ENCODE measurements at places on chromosomes 7 and 10. TPM values are rescaled to one million over a fixed set of nuclear protein-coding genes. Genes with fewer than 3 reads are reported as not detected.

The IL6 gene
- total RNA-seq = not detected

The CLCN1 gene
- total RNA-seq = 0.11 TPM

The SPDYE8 gene
- not detected for total RNA-seq

The POLR2J2 gene
- total RNA-seq = 2.4 TPM

The TMEM176A gene
- 18.2 TPM for total RNA-seq

The ECHDC3 gene
- total RNA-seq = 32.0 TPM

The ADCY1 gene
- total RNA-seq = 22.9 TPM

The FAM25C gene
- not detected for total RNA-seq

The DKK1 gene
- total RNA-seq = 6.0 TPM

The SPDYE1 gene
- total RNA-seq = not detected

DNA sequence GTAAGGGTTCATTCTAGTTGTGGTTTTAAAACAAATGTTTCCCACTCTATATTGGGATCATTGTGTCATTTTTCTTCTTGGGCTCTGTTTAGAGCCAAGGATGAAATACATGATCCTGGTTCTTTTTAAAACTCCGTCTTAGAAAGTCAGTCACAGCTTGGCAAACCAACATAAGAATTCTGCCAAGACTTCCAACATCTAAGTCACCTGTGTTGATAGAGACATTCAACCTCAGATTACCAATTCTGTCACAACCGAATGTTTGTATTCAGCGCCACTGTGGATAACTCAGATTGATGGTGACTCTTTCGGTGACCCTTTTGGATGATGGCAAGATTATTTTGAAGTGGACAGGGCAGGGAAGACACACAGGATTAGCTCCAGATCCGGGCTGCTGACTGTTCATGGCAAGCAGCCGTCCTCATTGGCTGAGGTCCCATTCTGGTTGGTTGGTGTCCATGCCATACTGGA lies 255.4 kb downstream of the ARHGAP21 start:
- no peak overlapping the region for H3K27ac ChIP-seq
- DNase-seq = no peak
- no peaks in the 10 kb centered on the region for H3K27me3 ChIP-seq
- H3K36me3 ChIP-seq = no peaks in the 10 kb centered on the region
- H3K4me3 ChIP-seq = no peak overlapping the region

DNA sequence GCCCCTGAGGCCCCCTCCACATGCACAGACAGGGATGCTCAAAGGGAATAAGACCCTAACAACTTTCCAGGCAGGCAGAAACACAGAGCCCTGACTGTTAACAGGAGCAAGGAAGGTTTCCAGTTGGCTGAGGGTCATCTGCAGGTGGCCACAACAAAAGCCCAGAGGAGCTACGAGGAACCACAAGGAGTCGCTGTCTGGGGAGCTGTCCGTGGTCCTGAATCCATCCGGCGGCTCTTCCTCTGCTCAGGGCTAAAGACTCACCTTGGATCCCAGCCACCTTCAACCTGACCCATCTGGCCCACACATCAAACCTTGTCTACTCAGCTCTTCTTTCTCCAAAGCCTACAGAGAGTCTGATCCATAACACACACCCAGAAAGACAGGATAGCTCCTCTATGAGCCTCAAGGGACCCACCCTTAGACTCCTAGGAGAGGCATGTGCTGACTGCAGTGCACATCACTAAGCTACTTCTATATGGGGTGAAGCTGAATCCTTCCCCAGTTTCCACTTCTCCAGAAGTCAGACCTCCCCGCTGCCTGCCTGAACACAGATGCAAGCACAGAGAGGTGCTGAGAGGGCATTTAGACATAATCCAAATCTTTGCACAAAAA lies 104.0 kb downstream of the SLIT1 start:
- no peaks in the 10 kb centered on the region for H3K4me1 ChIP-seq
- H3K27me3 ChIP-seq = peaks cover 2% of the 10 kb centered on the region

DNA sequence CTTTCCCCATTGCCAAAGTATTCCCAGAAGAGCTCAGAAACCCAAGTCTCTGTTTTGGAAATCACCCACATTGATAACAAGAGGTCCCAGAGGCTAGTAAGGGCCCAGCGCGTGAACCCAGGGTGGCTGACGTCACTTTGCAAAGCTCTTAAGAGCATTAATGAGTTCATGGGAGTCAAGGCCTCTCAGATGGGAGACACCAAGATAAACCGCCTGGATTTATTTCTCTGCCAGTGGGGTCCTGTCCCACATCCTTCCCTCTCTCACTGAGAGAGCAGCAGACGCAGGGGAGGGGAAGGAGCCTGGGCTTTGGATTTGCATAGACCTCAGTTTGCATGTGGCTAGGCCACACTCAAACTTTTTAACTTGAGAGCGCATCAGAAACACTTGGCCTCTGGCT lies 184.8 kb upstream of the PDE1C start:
- H3K4me1 ChIP-seq = no peaks in the 10 kb centered on the region
- H3K27me3 ChIP-seq = no peaks in the 10 kb centered on the region
- H3K4me3 ChIP-seq = no peak overlapping the region
- no peak for DNase-seq
- no peak overlapping the region for H3K27ac ChIP-seq

DNA sequence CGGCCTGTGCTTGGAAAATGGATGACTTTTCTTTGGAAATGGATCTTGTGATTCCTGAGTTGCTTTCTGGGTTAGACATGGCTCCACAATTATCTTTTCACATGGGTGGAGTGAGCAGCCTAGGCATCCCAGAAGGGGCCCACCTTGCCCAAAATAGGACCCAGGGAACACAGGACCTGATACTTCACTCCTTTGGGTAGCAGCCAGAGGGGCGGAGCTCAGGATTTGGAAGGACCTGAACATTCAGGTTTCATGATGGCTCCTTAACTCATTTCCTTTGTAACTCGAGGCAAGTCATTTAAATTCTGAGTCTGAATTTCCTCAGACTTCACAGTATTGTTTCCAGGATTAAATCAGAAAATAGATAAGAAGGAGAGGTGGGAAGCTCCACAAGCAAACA lies 178.3 kb upstream of the ZMIZ1 start:
- H3K4me3 ChIP-seq = no peak overlapping the region
- H3K27ac ChIP-seq = no peak overlapping the region
- no peaks in the 10 kb centered on the region for H3K27me3 ChIP-seq
- H3K4me1 ChIP-seq = peaks cover 6% of the 10 kb centered on the region
- DNase-seq = no peak
- no peaks in the 10 kb centered on the region for H3K36me3 ChIP-seq

GRCh38 chr7:150977382-150978125 lies 567 bp downstream of the KCNH2 start:
- no peaks in the 10 kb centered on the region for H3K27me3 ChIP-seq
- no peak for DNase-seq
- H3K4me1 ChIP-seq = peaks cover 43% of the 10 kb centered on the region

DNA sequence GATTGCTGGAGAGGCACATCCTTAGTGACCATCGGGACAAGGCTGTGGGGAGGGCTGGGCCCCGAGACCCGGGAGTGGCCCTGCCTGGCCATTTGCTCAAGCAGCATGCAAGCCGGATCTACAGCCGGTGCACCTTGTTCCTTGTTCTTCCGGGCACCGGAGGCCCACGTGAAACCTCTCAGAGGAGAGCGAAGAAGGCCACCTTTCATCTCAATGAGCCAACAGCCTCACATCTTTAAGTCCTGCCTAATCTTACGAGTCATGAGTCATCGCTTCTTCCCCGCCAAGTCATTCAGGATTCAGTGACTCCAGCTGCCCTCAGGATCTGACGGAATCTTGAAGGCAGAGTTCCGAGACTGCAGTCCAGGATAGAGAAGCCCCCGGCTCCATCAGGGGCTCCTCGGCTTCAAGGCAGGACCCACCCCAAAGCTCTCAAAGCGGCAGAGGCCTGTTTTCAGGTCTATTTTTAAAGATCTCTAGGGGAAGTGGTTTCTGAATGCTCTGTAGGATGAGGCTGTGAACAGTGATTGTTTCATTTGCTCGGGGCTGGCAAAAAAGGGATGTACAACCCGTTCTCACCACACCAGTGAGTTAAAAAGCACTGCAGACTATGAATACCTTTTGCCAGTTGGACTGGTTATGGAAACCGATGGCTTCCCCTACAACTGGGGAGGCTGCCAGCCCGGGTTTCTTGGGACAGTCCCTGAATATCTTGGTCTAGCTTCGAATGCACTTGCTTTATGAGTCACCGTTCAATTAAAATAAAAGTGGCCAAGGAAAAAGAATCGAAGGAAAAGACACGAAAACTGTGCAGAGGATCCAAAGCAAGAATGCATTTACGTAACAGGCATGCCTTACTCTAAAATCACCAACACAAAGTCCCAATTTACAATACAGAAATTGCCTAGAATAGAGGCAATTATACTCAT lies 57.2 kb upstream of the ECHDC3 start:
- peak overlapping the region; percentile 26 for H3K27ac ChIP-seq
- H3K4me3 ChIP-seq = no peak overlapping the region
- peaks cover 44% of the 10 kb centered on the region for H3K4me1 ChIP-seq
- H3K36me3 ChIP-seq = no peaks in the 10 kb centered on the region

- H3K4me1 ChIP-seq = no peaks in the 10 kb centered on the region
- no peak for DNase-seq
- no peak overlapping the region for H3K27ac ChIP-seq
- H3K4me3 ChIP-seq = no peak overlapping the region
- H3K36me3 ChIP-seq = no peaks in the 10 kb centered on the region
Measured at GRCh38 chr7:144819566-144819965, 16.3 kb downstream of the TPK1 start.

GRCh38 chr7:27462575-27463270 lies 200.0 kb downstream of the HIBADH start:
- no peak overlapping the region for H3K27ac ChIP-seq
- H3K27me3 ChIP-seq = peaks cover 14% of the 10 kb centered on the region
- no peaks in the 10 kb centered on the region for H3K4me1 ChIP-seq

- no peak overlapping the region for H3K4me3 ChIP-seq
- DNase-seq = no peak
- H3K36me3 ChIP-seq = peaks cover 26% of the 10 kb centered on the region
- H3K27ac ChIP-seq = peak overlapping the region; percentile 94
Measured at GRCh38 chr10:119668461-119668860, 17.3 kb downstream of the BAG3 start.

GRCh38 chr7:87361320-87361719 lies 15.9 kb downstream of the CROT start:
- no peak overlapping the region for H3K27ac ChIP-seq
- DNase-seq = no peak
- no peak overlapping the region for H3K4me3 ChIP-seq
- H3K4me1 ChIP-seq = no peaks in the 10 kb centered on the region
- no peaks in the 10 kb centered on the region for H3K36me3 ChIP-seq

DNA sequence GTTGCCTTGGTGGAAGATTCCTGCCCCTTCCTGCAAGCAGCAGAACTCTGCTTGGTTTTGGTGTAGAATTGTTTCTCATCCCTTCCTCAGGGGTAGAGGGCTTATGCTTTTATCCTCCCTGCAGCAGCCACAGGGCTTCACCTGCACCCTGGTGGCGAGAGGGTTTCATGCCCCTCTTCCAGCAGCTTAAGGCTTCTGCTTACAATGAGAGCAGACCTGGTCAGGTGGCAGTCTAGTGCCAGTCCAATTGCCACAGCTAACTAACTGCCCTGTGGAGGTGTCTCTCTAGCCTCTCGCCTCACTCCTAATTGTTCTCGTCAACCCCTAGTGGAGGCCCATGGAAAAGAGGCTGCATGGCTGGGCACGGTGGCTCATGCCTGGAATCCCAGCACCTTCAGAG lies 19.3 kb downstream of the ACBD7 start:
- no peak overlapping the region for H3K4me3 ChIP-seq
- no peak overlapping the region for H3K27ac ChIP-seq
- no peaks in the 10 kb centered on the region for H3K36me3 ChIP-seq
- no peak for DNase-seq

GRCh38 chr10:49418053-49418326 lies 22.1 kb upstream of the DRGX start:
- H3K27ac ChIP-seq = no peak overlapping the region
- no peaks in the 10 kb centered on the region for H3K36me3 ChIP-seq
- H3K27me3 ChIP-seq = peaks cover 3% of the 10 kb centered on the region
- DNase-seq = no peak
- H3K4me3 ChIP-seq = no peak overlapping the region

- H3K4me1 ChIP-seq = no peaks in the 10 kb centered on the region
- H3K36me3 ChIP-seq = no peaks in the 10 kb centered on the region
- H3K27me3 ChIP-seq = no peaks in the 10 kb centered on the region
- no peak for DNase-seq
- no peak overlapping the region for H3K4me3 ChIP-seq
Measured at GRCh38 chr10:33067917-33068316, 109.9 kb upstream of the ITGB1 start.

- H3K27ac ChIP-seq = no peak overlapping the region
- no peaks in the 10 kb centered on the region for H3K27me3 ChIP-seq
- H3K4me3 ChIP-seq = no peak overlapping the region
Measured at GRCh38 chr10:27838361-27838760, 92.7 kb upstream of the MKX start.

GRCh38 chr10:88293073-88293472 lies 290.0 kb downstream of the RNLS start:
- DNase-seq = no peak
- no peak overlapping the region for H3K27ac ChIP-seq
- H3K27me3 ChIP-seq = no peaks in the 10 kb centered on the region
- peaks cover 4% of the 10 kb centered on the region for H3K4me1 ChIP-seq
- no peaks in the 10 kb centered on the region for H3K36me3 ChIP-seq
- H3K4me3 ChIP-seq = no peak overlapping the region

DNA sequence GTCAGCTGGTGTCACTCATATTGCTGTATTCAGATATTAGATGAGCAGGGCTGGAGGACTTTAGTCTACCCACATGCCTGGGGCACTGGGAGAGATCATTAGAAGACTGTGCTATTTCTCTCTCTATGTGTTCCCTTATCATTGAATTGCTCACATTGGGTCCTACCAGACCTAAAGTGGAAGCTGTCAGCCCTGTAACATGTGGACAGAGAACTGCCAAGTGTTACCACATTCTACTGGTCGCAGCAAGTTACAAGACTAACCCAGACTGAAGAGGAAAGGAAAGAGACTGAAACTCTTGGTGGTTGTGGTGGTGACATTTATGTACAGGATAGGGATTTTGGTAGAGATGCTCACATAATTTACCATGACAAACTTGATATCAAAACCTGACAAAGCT lies 627.1 kb upstream of the FZD8 start:
- no peaks in the 10 kb centered on the region for H3K27me3 ChIP-seq
- H3K36me3 ChIP-seq = no peaks in the 10 kb centered on the region
- peaks cover 10% of the 10 kb centered on the region for H3K4me1 ChIP-seq
- H3K27ac ChIP-seq = no peak overlapping the region
- no peak overlapping the region for H3K4me3 ChIP-seq

DNA sequence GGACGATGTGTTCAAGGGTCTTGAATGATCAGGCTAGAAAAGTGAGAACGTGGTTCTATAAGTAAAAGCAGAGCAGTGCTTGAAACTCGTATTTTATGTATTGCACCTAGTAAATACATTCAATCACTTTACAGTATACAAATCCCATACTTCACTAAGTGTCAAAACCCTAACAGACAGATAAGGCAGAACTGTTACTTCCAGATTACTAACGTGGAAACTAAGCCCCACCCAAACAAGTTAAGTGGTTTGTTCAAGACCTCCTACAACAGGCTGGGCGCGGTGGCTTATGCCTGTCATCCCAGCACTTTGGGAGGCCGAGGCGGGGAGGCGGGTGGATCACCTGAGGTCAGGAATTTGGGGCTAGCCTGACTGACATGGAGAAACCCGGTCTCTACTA lies 9.2 kb upstream of the MYO1G start:
- H3K4me1 ChIP-seq = peaks cover 24% of the 10 kb centered on the region
- no peak overlapping the region for H3K4me3 ChIP-seq
- no peaks in the 10 kb centered on the region for H3K27me3 ChIP-seq
- no peak for DNase-seq
- H3K27ac ChIP-seq = peak overlapping the region; percentile 52

Data from cardiac muscle cell (in vitro differentiated cells and primary cell).